ENCODE measurements at places on chromosomes 12 and 14. TPM values are rescaled to one million over a fixed set of nuclear protein-coding genes. Genes with fewer than 3 reads are reported as not detected.

- H3K27me3 ChIP-seq, result no peaks in the 10 kb centered on the region
- H3K4me1 ChIP-seq, result 0 out of 2 replicates have a peak, but pooled peaks cover 7% of the 10 kb centered on the region
- DNase-seq, result no peak
- H3K27ac ChIP-seq, result no peak overlapping the region
These were observed 142.3 kb upstream of the PARP11 start for GRCh38 chr12:4015225-4016091.

GRCh38 chr12:77882709-77883108 is 52.0 kb downstream of the NAV3 start:
- H3K27me3 ChIP-seq, result no peaks in the 10 kb centered on the region
- no peaks in the 10 kb centered on the region for H3K36me3 ChIP-seq
- H3K4me3 ChIP-seq, result no peak overlapping the region
- no peaks in the 10 kb centered on the region for H3K4me1 ChIP-seq
- DNase-seq, result no peak

The NUDT4 gene
- 29.5 TPM for polyA plus RNA-seq

- DNase-seq, result no peak
- H3K27ac ChIP-seq, result no peak overlapping the region
- no peaks in the 10 kb centered on the region for H3K4me1 ChIP-seq
- H3K4me3 ChIP-seq, result no peak overlapping the region
- H3K27me3 ChIP-seq, result no peaks in the 10 kb centered on the region
These were observed 26.1 kb downstream of the ALDH2 start for GRCh38 chr12:111792856-111793235.

The DBX2 gene
- 0.19 TPM for polyA plus RNA-seq

The AKAP3 gene
- polyA plus RNA-seq, result 1.3 TPM

- H3K27ac ChIP-seq, result no peak overlapping the region
- H3K36me3 ChIP-seq, result no peaks in the 10 kb centered on the region
- peaks cover 3% of the 10 kb centered on the region for H3K4me1 ChIP-seq
- H3K4me3 ChIP-seq, result no peak overlapping the region
- no peaks in the 10 kb centered on the region for H3K27me3 ChIP-seq
These were observed 52.8 kb upstream of the ELK3 start for GRCh38 chr12:96141216-96141912.

DNA sequence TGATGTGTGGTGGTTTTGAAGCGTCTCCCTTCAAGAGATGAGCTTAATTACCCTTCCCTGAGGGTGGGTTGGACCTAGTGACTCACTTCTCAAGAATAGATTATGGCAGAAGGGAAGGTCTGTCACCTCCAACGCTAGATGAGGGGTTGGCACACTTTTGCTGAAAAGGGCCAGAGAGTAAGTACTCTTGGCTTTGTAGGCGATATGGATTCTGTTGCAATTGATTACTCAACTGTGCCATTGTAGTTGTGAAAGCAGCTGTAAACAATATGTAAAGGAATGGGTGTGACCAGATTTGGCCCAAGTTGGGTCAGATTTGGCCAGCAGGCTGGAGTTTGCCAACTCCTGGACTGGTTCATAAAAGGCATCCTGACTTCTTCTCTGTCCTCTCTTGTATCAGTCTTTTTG is 53.3 kb downstream of the SMIM41 start:
- peaks cover 8% of the 10 kb centered on the region for H3K4me1 ChIP-seq
- no peak overlapping the region for H3K27ac ChIP-seq
- no peak for DNase-seq
- H3K4me3 ChIP-seq, result no peak overlapping the region
- H3K36me3 ChIP-seq, result no peaks in the 10 kb centered on the region

All from GM23338 (cell line).